ENCODE measurements at places on chromosomes 16 and 17. TPM values are rescaled to one million over a fixed set of nuclear protein-coding genes. Genes with fewer than 3 reads are reported as not detected.

DNA sequence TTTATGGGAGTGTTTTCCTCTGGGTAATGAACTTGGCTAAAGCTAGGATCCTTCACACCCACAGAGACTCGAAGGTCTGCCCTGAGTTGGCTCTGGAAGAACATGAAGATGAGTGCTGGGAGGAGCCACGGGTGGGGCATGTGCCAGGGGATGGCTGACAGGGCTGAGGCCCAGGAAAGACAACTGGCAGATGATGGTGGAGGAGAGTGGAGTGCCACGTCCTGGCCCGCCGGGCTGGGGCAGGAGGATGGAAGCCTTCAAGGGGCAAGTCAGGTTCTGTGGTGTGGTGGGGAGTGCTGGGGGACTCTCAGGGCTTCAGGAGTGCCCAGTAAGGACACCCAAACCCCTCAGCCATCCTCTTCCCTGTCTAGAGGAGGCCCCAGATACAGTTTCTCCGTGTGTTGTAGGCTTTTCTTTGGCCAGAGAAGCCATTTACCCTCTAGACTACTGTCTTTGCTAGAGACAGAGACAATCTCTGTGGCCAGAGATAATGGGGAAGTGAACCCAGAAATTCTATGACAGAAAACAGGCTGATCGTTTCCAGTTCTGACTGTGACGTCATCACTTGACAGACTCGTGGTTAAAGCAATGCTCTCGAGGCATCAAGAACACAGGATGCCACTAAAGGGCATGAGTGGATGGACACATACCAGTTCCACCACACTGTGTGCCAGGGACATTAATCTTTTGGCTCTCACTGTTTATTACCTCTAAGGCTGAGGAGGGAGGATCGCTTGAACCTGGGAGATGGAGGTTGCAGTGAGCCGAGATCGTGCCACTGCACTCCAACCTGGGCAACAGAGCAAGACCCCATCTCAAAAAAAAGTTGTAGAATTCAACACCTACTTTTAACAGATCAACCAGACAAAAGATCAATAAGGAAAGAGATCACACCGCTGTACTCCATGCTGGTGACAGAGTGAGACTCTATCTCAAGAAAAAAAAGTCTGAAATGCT is 18.6 kb upstream of the SLC5A10 start:
- peak; percentile 45 for DNase-seq

DNA sequence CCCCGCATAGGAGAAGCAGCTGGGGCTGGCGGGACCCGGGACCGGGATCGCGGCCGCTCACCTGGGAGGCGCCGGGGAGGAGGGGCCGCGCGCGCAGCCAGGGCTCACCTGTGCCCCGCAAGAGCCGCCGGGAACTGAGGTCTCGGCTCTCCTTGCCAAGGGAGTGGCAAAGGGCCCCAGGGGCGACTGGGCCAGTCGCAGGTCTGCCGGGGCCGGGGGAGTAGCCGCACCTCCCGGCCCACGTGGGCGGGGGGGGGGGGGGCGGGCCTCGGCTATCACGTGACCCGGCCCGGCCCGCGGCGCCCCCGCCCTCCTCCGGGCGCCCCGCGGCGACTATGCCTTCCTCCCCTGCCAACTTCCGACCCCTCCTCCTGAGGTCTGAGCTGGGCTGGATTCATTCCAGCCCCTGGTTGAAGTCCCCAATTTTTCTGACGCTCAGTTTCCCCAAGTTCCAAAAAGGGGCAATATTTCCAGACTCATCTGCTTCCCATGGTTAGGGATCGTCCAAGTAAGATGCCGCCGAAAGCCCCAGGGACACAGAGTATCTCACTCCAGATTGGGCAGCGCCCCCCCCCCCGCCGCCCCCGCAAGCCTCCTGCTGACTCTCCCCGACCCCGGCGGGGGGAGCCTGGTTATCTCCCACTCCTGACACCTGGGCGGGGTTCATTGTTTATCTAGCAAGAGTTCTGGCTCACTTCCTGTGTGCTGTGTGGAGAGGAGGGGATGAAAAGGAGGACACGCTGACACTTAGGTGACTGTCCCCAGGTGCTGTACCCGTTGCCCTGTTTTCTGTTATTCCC is at the start of gene TMC6:
Gene TMC6 (minus strand): TSS at position 205 of the 800 bp plus-strand sequence. CDS start 1,923 bp downstream, outside the sequence.
- DNase-seq = peak; percentile 83

DNA sequence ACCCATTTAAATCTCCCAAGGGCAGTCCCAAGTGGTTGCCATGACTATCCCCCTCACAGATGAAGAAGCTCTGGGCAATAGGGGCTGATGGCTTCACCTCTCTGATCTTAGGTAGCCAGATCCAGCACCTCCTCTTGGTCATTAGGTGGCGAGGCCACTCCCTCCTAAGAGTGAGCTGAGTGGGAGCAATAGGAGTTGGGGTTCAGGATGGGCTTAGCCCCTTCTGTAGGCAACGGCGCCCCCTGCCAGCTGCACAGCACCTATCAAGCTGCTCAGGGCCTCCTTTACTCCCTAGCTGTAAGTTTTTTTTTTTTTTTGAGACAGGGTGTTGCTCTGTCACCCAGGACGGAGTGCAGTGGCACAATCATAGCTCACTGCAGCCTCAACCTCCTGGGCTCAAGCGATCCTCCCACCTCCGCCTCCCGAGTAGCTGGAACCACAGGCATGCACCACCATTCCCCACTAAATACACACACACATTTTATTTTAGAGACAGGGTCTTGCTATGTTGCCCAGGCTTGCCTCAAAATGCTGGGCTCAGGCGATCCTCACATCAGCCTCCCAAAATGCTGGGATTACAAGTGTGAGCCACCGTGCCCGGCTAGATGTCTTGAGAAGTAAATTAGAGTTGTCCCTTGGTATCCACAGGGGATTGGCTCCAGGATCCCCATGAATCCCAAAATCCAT is 3.5 kb upstream of the RRAD start:
- DNase-seq = no peak

- peak; percentile 71 for DNase-seq
Measured at GRCh38 chr17:76132574-76133338, 8.3 kb downstream of the FOXJ1 start.

ATP2A3 gene
- 308 TPM for total RNA-seq
